Renal cortex interstitium (tissue), 15 donors: ENCODE measurements at places on chromosomes 3 and 15. TPM values are rescaled to one million over a fixed set of nuclear protein-coding genes. Genes with fewer than 3 reads are reported as not detected.
A peak's percentile ranks its signal among the peaks of the same experiment; 100 is the strongest.

DNA sequence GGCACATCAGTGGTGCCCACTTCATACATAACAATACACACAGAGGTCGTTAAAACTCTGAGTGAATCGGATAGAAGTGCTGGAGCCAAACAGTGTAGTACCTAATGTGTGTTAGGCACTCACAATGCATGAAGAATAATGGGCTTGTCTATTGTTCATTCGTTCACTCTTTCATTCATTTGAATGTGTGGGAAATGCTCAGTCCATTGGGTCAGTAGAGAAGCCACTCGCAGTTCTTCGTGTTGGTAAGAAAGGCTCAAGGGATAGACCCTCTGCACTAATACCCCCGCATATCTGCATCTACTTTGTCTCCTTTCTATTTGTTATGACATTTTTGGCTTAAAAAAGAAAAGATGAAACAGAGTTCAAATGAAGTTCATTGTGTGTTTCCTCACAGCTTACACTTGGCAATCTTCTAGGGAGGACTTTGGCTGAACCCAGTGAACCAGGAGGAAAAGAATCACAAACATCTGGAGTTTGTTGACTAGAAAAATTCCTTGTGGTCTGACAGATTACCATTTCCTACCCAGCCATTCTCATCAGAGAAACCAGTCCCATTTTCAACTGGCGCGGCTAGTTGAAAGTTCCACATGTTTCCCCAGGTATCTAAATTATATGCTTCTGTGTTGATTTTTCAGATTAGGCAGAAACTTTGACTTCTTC lies 32.8 kb upstream of the MFSD1 start:
- DNase-seq = peak; percentile 77

- DNase-seq = no peak
These were observed at the start of gene EEFSEC for GRCh38 chr3:128153156-128154041. Gene EEFSEC, plus strand, starts transcription at chr3:128153481. Its CDS starts 27 bp downstream, at chr3:128153508.

- DNase-seq = no peak
These were observed 57.2 kb upstream of the TIPARP start for GRCh38 chr3:156617145-156617544.

- DNase-seq = no peak
These were observed at the start of gene IGDCC3 for GRCh38 chr15:65377976-65378366. Gene IGDCC3, minus strand, starts transcription at chr15:65378002. Its CDS starts 214 bp downstream, at chr15:65377788.

- no peak for DNase-seq
These were observed 213.4 kb upstream of the TBL1XR1 start for GRCh38 chr3:177410730-177411129.

GRCh38 chr3:56536735-56537134 lies 20.2 kb upstream of the CCDC66 start:
- no peak for DNase-seq

DNA sequence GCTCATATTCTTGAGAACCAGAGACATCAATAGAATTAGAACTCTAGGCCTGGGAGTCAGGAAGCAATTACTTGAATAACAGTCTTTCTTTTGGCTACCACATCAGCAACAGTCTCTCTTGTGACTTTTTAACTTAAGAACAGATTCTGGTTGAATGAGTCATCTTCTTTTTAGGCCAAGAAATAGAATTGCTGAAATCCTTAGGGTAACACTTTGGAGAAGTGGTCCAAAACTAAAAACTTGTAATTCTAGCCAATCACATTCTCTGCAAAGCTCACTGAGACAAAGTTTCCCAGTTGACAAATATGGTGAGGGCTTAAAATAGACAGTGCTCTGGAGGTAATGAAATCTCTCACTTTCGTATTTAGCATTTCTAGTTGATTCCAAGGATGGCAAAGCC lies 238.0 kb downstream of the SHOX2 start:
- no peak for DNase-seq

DNA sequence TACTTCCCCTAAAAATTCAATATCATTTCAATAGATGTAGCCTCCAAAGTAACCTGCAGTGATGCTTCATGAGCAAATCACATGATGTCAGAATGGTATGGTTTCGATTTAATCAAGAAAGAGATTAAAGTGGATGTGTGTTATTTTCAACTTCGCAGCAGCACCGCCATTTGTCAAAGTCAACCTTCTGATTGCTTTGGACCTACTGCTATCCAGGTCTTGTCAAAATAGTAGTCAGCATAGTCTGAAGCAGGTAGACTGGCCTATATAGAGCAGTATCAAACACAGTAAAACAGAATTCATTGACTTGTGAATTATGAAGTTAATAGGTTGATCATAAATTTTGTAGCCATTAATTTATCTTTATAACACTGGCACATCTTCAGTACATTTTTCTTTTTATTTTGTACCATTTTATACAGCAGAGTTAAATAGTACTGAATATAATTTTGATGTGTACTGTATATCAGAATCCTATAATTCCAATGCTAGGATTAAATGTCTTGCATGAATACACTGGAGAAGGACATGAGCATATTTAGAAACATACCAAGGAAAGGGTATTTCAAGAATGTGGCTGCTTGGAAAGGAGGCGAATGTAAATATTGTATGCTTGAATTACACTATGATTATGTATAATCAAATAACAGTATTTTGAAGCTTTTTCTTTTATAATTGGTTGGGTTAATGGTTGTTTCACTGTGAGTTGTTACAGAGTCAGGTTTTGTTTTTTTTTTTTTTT lies 79.6 kb downstream of the CDIN1 start:
- no peak for DNase-seq

DNA sequence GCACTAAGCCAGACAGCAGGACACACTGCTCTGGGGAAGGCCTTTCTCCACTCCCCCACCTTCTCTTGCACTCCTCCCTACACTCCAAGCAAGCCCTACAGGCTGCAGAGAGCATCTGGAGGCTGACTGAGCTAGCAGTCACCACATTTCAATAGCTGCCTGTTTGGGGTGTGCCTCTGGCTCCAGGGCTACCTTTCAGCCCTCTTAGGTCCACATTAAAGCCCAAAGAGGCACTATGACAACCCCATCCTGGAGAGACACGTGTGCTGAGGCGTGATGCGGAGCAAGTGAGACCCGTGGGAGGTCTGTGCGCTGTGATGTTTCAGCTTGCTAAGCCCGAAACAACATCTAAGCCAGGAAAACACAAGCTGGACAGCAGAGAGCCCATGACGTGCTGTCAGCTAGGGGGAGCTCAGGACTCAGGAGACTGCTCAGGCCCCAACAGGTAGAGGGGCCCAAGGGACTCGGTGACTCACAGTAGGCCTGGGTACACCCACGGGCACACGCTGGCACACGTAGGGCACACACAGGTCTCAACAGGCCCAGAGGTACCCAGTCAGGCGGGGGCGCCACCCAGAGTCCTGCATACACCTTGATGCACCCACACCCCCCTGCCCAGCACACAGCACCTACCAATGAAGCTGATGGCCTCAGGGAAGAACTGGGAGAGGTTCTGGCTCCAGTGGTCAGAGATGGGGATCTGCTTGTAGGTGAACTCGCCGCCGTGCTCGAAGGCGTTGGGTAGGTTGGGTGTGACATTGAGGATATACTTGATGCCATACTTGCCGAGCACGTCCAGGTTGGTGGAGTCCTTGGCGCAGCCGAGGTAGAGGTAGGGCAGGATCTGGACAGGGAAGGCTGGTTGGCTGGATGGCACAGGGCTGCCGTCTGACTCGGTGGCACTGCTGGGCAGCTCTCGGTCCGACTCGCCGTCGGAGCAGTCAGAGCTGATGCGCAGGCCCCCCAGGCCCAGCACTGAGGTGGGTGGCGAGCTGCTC lies 2.8 kb downstream of the DUSP7 start:
- no peak for DNase-seq

GRCh38 chr15:71581398-71581930 lies 228.9 kb upstream of the NR2E3 start:
- no peak for DNase-seq

DNA sequence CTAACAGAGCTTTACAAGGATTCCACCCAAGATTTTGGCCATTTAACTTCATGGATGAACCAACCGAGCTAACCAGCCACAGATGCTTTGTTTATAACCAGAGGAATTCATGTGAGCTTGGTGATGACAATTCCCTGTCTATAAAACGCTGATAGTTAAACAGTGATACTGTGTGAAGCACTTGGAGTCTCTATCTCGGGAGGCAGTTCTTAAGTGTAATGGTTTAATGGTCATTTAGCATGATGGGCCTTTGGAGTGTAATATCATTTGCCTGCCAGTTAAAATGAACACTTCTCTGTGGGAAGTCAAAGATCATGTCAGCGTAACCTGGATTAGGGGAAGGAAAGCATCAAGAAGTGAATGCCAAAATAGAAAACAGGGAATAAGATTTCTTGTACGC lies 368.6 kb upstream of the THRB start:
- no peak for DNase-seq

DNA sequence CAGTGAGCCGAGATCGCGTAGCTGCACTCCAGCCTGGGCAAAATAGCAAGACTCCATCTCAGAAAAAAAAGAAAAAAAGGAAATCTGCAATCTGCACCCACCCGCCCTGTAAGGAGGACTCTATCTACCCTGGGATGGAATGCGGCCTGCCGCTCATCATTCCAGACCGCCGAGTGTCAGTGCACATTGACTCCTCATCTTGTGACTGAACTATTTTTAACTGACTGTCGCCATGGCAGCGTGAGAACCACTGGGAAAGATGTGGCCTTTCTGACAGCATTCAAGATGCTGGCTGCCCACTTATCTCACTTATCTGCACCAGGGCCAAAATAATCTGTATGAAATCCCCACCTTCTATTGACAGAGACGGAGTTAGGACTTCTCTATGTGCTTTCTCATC lies 38.8 kb upstream of the ANKRD34C start:
- DNase-seq = no peak

- no peak for DNase-seq
These were observed 44.3 kb upstream of the ZNF385D start for GRCh38 chr3:21795152-21795837.

DNA sequence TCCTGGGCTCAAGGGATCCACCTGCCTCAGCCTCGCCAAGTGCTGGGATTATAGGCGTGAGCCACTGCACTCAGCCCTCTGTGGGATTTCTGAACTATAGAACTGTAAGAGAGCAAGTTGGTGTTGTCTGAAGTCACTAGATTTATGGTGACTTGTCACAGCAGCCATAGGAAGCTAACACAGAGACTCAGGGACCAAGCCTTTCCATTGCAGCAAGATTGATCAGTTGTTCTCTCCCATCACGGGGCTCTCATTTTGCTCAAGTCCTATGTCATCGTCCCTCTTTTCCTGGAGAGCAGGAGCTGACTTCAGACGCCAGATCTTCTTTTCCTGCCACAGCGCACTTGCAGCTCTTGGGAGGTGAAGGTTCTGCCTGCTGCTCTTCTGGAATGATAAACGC lies 61.0 kb downstream of the APBA2 start:
- DNase-seq = no peak

DNA sequence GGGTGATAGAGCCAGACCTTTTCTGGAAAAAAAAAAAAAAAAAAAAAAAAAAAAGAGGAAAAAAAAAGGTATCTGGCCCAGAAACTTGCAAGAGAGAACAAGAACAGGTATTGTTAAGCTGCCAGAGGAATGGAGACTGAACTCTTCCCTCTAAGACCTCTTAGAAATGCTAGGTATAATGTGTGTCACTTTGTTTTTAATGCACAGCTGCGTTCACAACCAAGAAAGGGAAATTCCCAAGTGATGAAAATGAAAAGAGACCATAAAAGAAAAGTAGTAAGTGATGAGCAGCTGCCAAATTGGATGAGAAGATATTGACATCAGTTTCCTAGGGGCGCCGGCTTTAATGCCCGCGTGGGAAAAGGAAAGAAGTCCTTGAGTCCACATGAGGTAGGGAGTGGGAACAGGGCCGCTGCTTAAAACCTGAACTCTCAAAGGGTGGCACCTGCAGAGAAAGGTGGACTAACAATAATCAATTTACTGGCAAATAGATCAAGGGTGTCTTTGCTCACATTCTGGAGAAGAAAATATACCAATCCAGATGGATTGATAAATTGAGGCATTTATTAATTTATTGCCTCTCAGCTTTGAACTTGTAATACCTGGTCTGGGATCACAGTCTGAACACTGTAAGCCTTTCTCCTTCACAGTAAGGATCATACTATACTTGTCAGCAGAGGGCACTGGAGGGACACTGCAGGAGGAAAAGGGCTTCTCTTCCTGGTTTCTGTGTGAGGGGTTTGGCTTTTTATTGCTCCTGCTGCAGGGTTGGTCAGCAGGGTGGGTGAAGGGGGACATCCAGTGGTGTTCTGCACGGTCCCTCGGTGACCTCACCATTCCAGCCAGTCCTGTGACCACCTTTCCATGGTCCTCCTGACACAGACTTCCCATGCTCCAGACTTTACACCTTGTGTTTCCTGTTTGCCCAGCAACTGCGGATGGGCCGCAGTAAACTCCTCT lies 131.6 kb downstream of the AQP9 start:
- peak; percentile 56 for DNase-seq

DNA sequence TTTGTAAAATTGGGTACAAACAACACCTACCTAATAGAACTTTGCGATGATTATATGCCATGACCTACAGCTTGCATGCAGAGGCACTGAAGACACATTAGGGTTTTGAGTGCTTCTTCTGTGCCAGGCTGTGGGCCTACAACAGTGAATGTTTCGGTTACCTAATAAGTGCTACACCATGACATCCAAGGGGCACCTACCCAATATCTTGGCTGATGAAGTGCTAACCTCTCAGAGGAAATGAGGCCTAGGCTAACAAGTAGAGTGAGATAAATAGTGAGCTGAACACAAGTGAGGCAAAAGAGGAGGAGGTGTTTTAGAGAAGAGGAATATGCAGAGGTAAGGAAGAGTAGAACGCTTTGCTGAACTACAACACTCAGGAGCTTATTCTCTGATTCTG lies 12.2 kb upstream of the RASGRP1 start:
- DNase-seq = no peak

GRCh38 chr15:72098040-72098439 lies 19.9 kb downstream of the MYO9A start:
- DNase-seq = no peak

DNA sequence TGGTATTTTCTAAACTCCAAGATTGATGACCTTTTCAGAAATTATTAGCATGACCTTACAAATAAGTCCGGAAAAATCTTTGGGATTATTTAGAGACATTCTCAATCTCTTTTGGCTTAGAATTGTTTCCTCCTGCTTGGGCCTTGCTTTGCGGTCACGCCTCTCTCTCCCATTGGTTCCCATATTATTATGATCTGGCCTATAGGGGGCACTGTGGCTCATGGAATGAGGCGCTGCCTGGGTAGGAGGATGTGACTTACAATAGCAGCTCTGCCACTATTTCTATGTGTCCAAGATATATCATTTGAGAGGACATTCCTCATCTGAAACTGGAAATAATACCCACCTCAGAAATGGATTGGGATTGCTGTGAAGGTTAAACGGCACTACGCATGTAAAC lies 464.9 kb downstream of the MFSD1 start:
- no peak for DNase-seq

DNA sequence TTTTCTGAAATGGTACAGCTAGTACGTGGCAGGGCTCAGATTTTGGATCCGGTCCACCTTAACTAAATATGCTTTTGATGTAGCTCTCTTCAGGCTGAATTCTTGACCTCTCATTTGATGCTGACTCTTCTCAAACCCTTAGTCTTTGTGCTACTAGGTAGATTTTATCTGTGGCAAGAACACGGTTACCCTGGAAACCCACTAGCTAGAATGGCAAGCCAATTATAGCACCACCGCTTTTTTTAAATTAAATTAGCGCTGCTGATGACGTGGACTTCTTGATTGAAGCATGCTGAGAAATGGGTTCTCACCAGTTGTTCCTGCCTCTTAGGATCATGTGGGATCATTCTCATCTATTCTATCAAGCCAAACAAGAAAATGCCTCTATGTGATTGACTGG lies 421.5 kb downstream of the LPP start:
- DNase-seq = no peak

CTXN2 gene
- polyA plus RNA-seq = 0.09 TPM

LAMB2 gene
- 441 TPM for polyA plus RNA-seq

ZNF654 gene
- polyA plus RNA-seq = 19.4 TPM

GJD2 gene
- not detected for polyA plus RNA-seq

RARRES1 gene
- 11.7 TPM for polyA plus RNA-seq

CASR gene
- 30.5 TPM for polyA plus RNA-seq

LSMEM2 gene
- 0.45 TPM for polyA plus RNA-seq
